ENCODE measurements at places on chromosomes 3 and 15.

DNA sequence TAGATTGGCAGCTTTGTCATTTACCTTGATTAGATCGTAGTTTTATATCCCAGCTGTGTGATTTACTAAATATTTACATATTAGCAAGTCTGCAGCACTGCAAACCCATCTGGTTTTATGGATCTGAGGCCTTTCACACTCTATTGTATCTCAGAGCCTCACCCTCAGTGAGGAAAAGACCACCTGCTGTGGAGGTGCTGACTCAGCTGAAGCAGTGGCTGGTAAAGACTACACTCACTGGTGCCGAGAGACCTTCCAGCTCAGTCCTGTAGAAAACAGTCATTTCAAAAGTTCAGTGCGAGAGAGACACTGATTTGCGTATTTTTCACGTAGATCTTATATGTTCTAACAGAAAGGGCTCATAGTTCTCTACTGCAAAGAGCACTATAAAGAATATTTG, 307.8 kb upstream of the TPM1 start:
- no peak for DNase-seq

DNA sequence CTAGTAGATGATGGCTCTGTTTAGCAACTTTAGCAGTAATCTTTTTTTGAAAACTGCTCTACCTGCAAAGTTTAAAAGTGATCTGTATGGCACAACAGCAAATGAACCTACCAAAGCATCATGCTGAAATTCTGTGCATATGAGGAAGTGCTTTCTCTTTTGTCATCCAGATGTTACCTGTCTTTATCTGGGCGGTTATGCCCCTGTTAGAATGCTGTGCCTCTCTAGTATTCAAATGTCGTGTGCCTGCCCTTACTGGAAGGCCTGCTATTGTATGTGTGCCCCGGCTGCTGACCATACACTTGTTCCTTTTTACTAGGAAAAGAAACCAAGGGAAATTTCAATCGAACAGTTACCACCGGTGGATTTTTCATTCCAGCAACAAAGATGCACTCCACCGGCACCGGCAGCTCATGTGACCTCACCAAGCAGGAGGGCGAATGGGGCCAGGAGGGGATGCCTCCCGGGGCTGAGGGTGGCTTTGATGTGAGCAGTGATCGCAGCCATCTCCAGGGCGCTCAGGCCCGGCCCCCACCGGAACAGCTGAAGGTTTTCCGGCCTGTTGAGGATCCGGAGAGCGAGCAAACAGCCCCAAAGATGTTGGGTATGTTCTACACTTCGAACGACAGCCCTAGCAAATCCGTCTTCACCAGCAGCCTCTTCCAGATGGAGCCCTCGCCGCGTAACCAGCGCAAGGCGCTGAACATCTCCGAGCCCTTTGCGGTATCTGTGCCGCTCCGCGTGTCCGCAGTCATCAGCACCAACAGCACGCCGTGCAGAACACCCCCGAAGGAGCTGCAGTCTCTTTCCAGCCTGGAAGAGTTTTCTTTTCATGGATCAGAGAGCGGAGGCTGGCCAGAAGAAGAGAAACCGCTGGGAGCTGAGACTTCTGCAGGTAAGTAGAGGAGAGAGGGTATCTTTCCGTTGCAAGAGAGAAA, 61.6 kb downstream of the TMEM39A start:
- no peak for DNase-seq

- peak; percentile 3 for DNase-seq
Observed at GRCh38 chr15:77030048-77030927, 35.4 kb downstream of the PSTPIP1 start.

DNA sequence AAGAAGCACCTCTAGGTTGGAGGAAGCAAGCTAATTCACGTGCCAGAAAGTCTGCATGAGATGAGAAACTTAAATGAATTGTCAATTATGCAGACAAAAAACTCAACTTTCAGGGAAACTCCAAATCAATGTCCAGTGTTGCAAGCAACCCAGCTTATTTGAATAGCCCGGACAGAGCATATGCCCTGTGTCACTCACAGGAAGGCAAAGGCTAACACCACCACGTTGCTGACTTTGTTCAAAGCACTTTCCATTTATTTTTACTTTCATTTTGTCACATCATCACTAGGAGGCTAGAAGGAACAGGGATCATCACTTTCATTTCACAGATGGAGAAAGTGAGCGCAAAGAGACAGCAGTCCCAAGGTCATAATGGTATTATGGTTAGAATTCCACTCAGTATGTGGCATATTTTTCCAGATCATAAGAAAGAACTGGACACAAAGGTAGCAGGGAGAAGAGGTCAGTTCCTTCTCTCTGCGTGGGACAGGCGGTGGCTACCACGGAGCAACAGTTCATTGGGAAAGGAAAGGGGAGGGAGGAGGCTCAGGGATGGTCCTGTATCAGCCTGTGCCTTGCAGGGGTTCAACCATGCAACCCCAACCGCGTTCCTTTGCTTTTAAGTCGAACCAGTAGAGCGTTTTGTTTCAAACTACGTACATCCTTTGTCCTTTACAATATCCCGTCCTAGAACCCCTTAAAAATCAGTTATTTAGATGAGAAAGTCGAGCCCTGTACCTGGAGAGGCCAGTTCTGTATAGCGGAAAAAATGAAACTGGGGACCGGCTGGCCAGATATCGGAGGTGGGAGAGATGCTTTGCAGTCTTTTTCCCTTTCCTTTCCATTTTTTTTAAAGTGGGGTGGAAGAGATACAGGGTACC, 1.1 kb downstream of the HEG1 start:
- peak; percentile 31 for DNase-seq

- DNase-seq, result no peak
Observed at GRCh38 chr3:185060655-185061054, 92.2 kb downstream of the C3orf70 start.

DNA sequence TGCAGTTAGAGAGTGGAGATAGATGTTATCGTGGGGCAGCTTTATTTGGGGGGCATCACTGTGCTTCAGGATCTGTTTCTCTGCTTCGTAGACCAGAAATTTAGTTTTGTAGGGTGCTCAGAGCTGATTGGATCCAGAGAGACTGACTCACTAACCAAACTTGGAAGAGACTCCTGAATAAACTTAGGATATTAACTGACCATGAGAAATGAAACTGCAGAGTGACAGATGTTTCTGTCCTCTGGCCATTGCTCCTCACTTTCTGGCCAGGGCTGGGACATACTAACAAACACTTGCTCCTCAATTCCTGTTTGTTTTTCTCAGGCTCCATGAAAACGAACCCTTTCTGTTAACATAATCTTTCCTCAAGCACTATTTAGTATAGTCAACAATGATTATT, 4.3 kb downstream of the ZNF592 start:
- DNase-seq, result no peak

GRCh38 chr3:46868287-46868686, 5.0 kb upstream of the MYL3 start:
- DNase-seq, result no peak

DNA sequence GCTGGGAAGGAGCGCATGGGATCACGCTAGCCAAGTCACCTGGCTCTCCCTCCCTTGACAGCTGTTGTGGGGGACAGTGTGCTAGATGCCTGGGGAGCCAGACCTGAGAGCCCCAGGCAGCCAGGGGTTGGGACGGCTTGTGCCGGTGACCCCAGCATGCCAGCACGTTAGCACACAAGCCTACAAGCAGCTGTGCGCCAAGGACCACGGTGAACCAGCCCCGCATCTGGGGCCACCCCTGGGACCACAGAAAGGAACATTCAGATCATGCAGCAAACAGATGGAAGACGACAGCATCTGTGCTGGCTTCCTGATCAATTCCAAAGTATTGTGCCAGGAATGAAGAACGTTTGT, 64.8 kb downstream of the NTRK3 start:
- no peak for DNase-seq

DNA sequence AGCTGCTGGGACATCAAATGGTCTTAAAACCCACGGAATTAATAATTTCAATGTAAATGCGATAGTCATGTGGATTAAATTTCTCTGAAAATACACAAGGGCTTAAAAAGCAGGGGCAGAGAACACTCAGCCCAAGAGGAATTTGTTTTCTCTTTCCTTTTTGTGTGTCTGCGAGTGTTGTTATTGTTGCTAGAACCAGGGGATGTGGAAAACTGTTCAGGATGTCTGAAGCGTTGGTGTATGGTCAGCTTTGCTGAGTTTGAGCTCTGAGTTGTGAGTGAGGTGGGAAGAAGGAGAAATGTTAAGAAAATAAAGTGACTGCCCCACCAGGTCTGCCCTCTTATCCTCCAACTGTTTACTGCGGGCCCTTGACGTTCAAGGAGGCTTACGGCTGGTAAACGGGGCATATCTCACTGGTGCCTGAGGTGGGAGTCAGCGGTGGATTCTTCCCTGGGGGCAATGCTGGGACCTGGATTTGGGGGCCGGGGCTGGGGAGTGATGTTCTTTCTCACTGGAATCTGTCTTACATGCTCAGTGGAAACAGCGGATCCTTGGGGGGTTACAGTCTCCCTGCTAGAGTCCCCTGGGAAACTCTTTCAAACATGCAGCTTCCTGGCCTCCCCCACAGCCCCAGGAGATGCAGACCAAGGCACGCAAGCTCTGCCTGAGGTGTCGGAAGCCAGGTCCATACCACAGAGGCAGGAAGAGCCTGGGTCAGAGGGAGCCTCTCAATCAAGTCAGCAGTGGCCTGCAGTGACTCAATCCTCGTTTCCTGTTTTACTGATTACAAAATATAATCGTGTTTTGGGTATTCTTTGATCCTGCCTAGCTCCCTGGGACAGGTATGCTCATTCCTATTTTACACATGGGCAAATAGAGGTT, 41.8 kb downstream of the ITGA11 start:
- no peak for DNase-seq

DNA sequence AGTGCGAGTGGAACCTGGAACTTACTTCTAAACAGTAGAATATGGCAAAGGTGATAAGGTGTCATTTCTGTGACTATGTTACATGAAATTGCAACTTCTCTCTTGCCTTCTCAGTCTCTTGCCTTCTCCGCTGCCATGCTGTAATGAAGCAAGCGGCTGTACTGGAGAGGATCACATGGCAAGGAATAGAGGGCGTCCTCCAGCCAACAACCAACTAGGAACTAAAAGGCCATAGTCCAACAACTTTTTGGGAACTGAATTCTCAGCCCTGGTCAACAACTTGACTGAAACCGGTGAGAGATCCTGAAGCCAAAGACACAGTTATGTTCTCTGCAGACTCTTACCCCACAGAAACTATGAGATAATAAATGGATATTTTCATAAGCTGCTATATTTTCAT, 143.5 kb downstream of the P3H2 start:
- no peak for DNase-seq

GRCh38 chr15:82056958-82057823, 11.4 kb upstream of the MEX3B start:
- no peak for DNase-seq

GRCh38 chr3:186529201-186529999, 14.8 kb downstream of the CRYGS start:
- no peak for DNase-seq

DNA sequence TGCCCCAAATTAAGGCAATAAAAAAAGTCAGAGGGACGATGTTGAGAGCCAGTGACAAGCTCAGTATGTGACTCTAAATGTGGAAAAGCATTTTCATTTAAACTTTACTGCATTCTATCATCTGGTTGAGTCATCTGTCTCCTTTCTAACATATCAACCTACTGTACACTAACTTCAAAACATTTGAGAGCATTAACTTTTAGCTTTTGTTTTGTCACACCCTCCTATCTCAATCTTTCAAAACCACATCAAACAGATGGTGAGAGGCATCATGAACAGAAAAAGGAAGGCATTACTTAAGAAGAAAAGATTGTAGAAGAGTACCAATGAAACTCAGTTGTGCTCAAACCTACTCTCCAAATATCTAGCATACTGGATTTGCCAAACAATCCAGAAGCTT, 4.8 kb downstream of the LRRC58 start:
- DNase-seq, result no peak

GRCh38 chr3:58471025-58471887, 20.6 kb upstream of the KCTD6 start:
- peak; percentile 58 for DNase-seq

- DNase-seq, result peak; percentile 42
Observed at GRCh38 chr3:66480666-66481065, 20.2 kb downstream of the LRIG1 start.

All from CD4-positive, alpha-beta T cell treated with Interleukin-17A for 4 hours (primary cell).